ENCODE measurements at places on chromosomes 3 and 15.

- H3K27ac ChIP-seq = peak overlapping the region; percentile 90
- DNase-seq = no peak
- H3K4me1 ChIP-seq = peaks cover 51% of the 10 kb centered on the region
- H3K36me3 ChIP-seq = no peaks in the 10 kb centered on the region
- H3K4me3 ChIP-seq = peak overlapping the region; percentile 55
Observed at GRCh38 chr15:40045572-40046217, 6.7 kb upstream of the SRP14 start.

- H3K27ac ChIP-seq = no peak overlapping the region
- no peak for DNase-seq
- H3K27me3 ChIP-seq = no peaks in the 10 kb centered on the region
Observed at GRCh38 chr15:56890038-56890437, 28.4 kb upstream of the TCF12 start.

DNA sequence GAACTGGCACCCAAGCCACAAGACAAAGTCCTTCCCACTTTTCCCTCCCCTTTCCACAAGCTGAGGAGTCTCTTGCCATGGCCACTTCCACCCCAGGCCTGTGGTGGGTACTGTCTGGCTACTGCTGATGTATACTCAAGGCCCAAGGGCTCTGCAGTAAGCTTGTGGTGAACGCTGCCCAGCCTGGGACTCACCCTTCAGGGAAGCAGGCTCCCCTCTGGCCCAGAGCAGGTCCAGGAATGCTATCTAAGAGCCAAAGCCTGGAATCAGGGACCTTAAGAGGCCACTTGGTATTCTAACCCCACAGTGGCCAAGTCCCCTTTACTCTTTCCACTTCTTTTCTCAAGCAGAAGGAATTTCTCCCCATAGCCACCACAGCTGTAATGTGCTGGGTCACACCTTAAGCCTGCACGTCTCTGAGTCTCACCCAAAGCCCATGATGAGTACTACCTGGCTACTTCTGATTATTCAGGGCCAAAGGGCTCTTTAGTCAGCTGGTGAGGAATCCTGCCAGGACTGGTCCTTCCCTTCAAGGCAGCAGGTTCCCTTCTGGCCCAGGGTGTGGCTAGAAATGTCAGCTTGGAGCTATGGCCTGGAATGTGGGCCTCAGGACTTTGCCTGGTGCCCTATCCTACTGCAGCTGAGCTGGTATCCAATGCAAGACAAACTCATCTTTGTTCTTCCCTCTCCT lies 4.0 kb downstream of the PATL2 start:
- DNase-seq = no peak
- peaks cover 15% of the 10 kb centered on the region for H3K4me1 ChIP-seq
- no peak overlapping the region for H3K27ac ChIP-seq
- peaks cover 19% of the 10 kb centered on the region for H3K36me3 ChIP-seq
- no peak overlapping the region for H3K4me3 ChIP-seq
- H3K27me3 ChIP-seq = no peaks in the 10 kb centered on the region

GRCh38 chr15:75823860-75824613 lies 19.2 kb upstream of the UBE2Q2 start:
- peaks cover 6% of the 10 kb centered on the region for H3K27me3 ChIP-seq
- no peak overlapping the region for H3K4me3 ChIP-seq
- no peak overlapping the region for H3K27ac ChIP-seq
- no peaks in the 10 kb centered on the region for H3K36me3 ChIP-seq
- no peak for DNase-seq
- H3K4me1 ChIP-seq = no peaks in the 10 kb centered on the region

GRCh38 chr15:63564093-63564492 lies 33.1 kb upstream of the FBXL22 start:
- peak overlapping the region; percentile 84 for H3K27ac ChIP-seq
- H3K4me3 ChIP-seq = no peak overlapping the region
- DNase-seq = no peak
- peaks cover 33% of the 10 kb centered on the region for H3K36me3 ChIP-seq
- H3K4me1 ChIP-seq = peaks cover 23% of the 10 kb centered on the region

- H3K36me3 ChIP-seq = peaks cover 16% of the 10 kb centered on the region
- no peaks in the 10 kb centered on the region for H3K27me3 ChIP-seq
- no peak overlapping the region for H3K4me3 ChIP-seq
Observed at GRCh38 chr15:22813844-22814243, 24.6 kb upstream of the NIPA2 start.

DNA sequence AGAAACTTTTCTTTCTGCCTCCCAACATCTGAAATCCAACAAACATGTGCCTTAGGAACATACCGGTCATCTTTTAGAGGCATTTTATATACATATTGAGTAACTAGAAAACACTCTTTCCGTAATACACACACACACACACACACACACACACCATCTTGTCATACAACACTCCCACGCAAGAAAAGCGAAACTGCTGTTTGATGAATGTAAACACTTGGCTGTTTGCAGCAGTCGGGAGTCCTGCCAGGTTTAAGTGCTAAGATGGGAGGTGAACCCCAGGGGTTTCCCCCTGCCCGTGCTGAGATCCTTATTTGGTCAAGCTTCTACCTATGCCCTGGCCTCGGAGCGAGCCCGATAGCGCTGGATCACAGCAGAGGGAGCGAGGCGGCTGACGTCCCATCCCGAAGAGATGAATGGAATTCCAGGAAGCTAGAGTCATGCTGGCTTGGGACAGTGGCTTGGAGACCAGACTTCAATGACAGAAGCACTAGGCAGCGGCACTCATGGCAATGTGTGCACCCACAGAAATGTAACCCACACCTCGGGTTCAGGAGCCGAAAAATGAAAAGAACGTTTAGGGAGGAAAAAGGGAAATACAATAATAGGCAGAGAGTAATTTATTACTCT lies 1.3 kb upstream of the THBS1 start:
- H3K36me3 ChIP-seq = no peaks in the 10 kb centered on the region
- peaks cover 32% of the 10 kb centered on the region for H3K27me3 ChIP-seq
- no peak for DNase-seq
- no peak overlapping the region for H3K27ac ChIP-seq
- no peak overlapping the region for H3K4me3 ChIP-seq

- H3K27me3 ChIP-seq = peaks cover 14% of the 10 kb centered on the region
- no peaks in the 10 kb centered on the region for H3K36me3 ChIP-seq
- no peak overlapping the region for H3K4me3 ChIP-seq
Observed at GRCh38 chr3:47533996-47534454, 20.5 kb upstream of the ELP6 start.

- H3K36me3 ChIP-seq = peaks cover 18% of the 10 kb centered on the region
- H3K4me1 ChIP-seq = no peaks in the 10 kb centered on the region
- DNase-seq = no peak
Observed at GRCh38 chr15:81386947-81387346, 12.9 kb upstream of the TMC3 start.

DNA sequence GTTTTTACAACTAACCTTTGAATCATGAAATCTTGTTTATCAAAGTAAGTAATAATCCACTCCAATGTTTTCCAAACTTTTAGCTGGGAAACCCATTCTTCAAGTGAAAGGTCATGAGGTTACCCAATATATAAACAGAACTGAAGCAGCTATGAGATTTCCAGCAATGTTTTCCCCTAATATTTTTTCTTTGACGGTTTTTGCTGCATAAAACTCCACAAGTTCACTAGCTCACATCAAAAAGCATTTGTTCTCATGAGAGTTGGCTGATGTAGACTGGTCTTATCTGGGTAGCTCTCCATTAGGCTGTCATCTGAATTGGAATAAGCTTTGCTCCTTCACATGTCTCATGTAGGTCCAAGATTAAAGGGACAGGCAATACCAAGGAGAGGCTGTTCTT lies 241.2 kb upstream of the LRRC3B start:
- no peaks in the 10 kb centered on the region for H3K36me3 ChIP-seq
- no peaks in the 10 kb centered on the region for H3K4me1 ChIP-seq
- no peak for DNase-seq
- H3K27ac ChIP-seq = no peak overlapping the region
- no peaks in the 10 kb centered on the region for H3K27me3 ChIP-seq

- H3K27me3 ChIP-seq = no peaks in the 10 kb centered on the region
- H3K4me3 ChIP-seq = no peak overlapping the region
- H3K27ac ChIP-seq = no peak overlapping the region
- peaks cover 18% of the 10 kb centered on the region for H3K36me3 ChIP-seq
Observed at GRCh38 chr3:150421799-150422548, 13.9 kb downstream of the TSC22D2 start.

DNA sequence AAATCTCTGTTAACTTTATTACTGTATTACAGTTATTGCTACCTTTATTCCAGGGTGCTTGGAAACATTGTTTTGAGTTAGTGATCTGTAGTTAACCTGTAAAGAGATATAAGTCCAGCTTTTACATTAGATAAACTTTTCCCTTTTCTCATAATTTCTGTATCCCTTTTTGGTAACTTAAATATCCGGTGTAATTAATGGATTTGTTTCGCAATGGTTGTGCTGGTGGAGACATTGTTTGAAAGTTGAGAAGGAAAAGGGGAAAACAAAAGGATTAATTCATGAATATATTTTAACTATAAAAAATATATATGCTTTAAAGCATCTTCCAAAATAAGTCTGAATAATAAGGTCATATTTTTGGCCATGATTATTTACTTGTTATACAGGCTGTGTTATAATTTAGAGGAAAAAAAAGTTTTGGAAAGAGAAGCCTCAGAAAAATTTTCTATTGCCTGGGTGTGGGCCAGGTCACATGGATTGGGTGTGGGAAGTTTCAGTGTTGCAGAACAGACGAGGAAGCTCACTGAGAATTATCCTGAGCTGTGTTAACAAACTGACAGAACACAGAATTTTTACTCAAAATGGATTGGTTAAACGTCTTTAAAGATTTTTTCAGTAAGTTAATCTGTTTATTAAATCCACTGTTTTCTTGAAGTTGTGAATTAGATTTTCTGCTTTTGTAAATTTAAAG lies 27.7 kb upstream of the IL20RB start:
- DNase-seq = no peak
- H3K4me1 ChIP-seq = peaks cover 19% of the 10 kb centered on the region
- peaks cover 33% of the 10 kb centered on the region for H3K36me3 ChIP-seq
- no peak overlapping the region for H3K4me3 ChIP-seq

- peaks cover 7% of the 10 kb centered on the region for H3K4me1 ChIP-seq
- peaks cover 9% of the 10 kb centered on the region for H3K27me3 ChIP-seq
- H3K36me3 ChIP-seq = no peaks in the 10 kb centered on the region
Observed at GRCh38 chr3:122984007-122984406, 43.6 kb downstream of the SEMA5B start.

DNA sequence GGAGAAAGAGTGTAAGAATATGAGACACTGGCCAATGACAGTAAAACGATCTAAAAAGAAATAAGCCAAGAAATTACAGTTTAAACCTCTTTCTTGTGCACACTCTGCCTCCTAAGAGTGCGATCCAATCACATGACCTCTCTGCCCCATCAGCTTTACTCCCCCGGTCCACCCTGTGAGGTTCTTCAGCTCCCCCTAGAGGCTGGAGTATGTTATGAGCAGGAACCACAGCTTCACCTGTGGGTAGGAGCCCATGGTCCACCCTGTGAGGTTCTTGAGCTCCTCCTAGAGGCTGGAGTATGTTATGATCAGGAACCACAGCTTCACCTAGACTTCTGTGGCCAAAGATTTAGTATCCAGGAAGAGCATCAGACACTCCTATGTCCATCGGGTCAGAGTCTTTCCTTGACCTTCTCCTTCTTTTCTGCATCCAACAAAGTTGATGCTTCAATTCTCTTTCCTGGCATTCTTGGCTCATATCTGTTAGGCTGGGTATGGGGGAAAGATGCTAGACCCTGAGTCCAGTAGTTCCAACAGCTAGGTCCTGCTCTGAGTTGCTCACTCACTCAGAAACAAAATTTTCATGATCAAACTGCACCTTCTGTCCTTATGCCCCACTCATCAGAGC lies 164.0 kb downstream of the MINAR1 start:
- no peak overlapping the region for H3K27ac ChIP-seq
- H3K27me3 ChIP-seq = peaks cover 19% of the 10 kb centered on the region
- DNase-seq = peak; percentile 9
- no peak overlapping the region for H3K4me3 ChIP-seq
- H3K4me1 ChIP-seq = peaks cover 3% of the 10 kb centered on the region

GRCh38 chr3:187888701-187889100 lies 143.4 kb upstream of the BCL6 start:
- H3K4me1 ChIP-seq = peaks cover 5% of the 10 kb centered on the region
- no peak for DNase-seq
- H3K36me3 ChIP-seq = no peaks in the 10 kb centered on the region
- no peak overlapping the region for H3K4me3 ChIP-seq
- peaks cover 4% of the 10 kb centered on the region for H3K27me3 ChIP-seq

- H3K4me3 ChIP-seq = no peak overlapping the region
- no peaks in the 10 kb centered on the region for H3K36me3 ChIP-seq
- H3K27ac ChIP-seq = no peak overlapping the region
- no peak for DNase-seq
- H3K4me1 ChIP-seq = peaks cover 2% of the 10 kb centered on the region
- peaks cover 5% of the 10 kb centered on the region for H3K27me3 ChIP-seq
Observed at GRCh38 chr3:136236109-136236508, 14.0 kb upstream of the PCCB start.

DNA sequence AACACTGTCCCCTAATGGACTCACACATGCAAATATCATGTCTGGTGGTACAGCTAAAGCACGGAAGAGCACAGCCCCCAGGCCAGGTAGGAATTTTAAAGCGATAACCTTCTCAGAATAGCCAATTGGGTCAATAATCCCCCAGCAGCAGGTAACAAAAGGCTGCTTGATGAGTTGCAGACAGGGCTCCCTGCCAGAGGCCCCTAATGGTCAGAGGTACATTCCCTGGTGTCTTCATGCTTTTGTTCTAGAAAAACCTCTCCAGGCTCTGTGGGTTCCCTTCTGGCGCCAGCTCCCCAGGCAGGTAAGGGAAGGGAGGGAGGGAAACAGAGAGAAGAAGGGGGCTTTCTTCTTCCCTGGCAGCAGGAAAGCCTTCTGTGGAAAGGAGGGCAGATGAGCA lies 43.4 kb upstream of the PRTG start:
- peaks cover 10% of the 10 kb centered on the region for H3K27me3 ChIP-seq
- no peaks in the 10 kb centered on the region for H3K36me3 ChIP-seq
- H3K4me3 ChIP-seq = no peak overlapping the region

DNA sequence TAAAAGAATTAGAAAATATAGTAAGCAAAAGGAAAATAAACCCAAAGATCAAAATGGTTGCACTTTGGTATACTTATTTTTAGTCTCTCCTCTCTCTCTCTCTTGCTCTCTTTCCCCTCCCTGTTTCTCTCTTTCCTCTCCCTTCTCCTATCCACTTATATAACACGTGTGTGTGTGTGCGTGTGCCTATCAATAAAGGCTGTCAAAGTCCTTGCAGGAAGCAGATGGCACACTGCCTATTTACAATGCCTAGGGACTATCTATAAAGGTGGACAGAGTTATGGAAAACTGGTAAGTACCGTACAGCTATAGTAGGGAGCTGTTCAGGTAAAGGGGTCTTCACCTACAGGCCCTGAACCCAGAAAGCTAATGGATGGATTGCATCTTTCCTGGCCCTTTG lies 161.6 kb downstream of the SQOR start:
- no peaks in the 10 kb centered on the region for H3K36me3 ChIP-seq
- no peak overlapping the region for H3K4me3 ChIP-seq
- no peak overlapping the region for H3K27ac ChIP-seq
- DNase-seq = no peak
- H3K27me3 ChIP-seq = peaks cover 21% of the 10 kb centered on the region

- no peak within 1 kb of the TSS for H3K4me3 ChIP-seq
- peaks cover 7% of the 10 kb centered on the region for H3K4me1 ChIP-seq
- H3K27ac ChIP-seq = no peak within 1 kb of the TSS
- H3K27me3 ChIP-seq = no peaks in the 10 kb centered on the region
- H3K36me3 ChIP-seq = peaks cover 1% of the 10 kb centered on the region
- DNase-seq = no peak
Observed at GRCh38 chr3:136957751-136958288, at the start of gene IL20RB. Gene IL20RB (plus strand): TSS chr3:136957983. CDS start chr3:136958114, 131 bp downstream.

- peaks cover 18% of the 10 kb centered on the region for H3K36me3 ChIP-seq
- no peak overlapping the region for H3K27ac ChIP-seq
- no peak overlapping the region for H3K4me3 ChIP-seq
- no peak for DNase-seq
Observed at GRCh38 chr3:38141952-38142273, 3.5 kb downstream of the MYD88 start.

- peaks cover 8% of the 10 kb centered on the region for H3K27me3 ChIP-seq
- no peak overlapping the region for H3K27ac ChIP-seq
- peaks cover 2% of the 10 kb centered on the region for H3K36me3 ChIP-seq
- no peak overlapping the region for H3K4me3 ChIP-seq
Observed at GRCh38 chr3:194285850-194286197, 65.3 kb downstream of the CPN2 start.
